ENCODE measurements at places on chromosomes 11 and 22. TPM values are rescaled to one million over a fixed set of nuclear protein-coding genes. Genes with fewer than 3 reads are reported as not detected.

Gene C11orf58
- total RNA-seq: 148 TPM

Gene OR1S2
- total RNA-seq: not detected

Gene TBCEL
- total RNA-seq: 22.4 TPM

Gene UBQLNL
- total RNA-seq: 0.50 TPM

Gene OR51E2
- not detected for total RNA-seq
